ENCODE measurements at places on chromosomes 16 and 17. TPM values are rescaled to one million over a fixed set of nuclear protein-coding genes. Genes with fewer than 3 reads are reported as not detected.

Gene DNAAF1
- total RNA-seq, result not detected

DNA sequence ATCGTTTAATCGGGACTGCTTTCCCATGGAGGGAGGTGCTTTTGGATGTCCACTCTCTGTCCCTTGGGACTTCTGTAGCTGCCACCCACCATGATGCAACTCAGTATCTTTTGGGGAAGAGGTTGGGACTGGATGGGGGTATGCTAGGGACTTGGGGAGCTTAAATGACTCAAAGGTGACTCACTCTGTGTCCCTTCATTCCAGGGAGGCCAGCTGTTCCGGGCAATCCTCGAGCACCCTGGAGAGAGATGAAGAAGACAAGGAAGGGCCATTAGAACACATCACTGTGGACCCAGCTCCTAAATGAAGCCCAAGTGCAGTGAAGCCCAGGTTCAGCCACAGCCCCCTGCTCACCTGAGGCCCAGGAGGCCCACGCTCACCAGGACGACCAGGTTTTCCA lies 4.6 kb downstream of the COL1A1 start:
- ATAC-seq, result no peak

Gene SEPTIN12
- not detected for total RNA-seq

Gene C16orf96
- not detected for total RNA-seq

GRCh38 chr17:76262732-76263344 lies 2.3 kb upstream of the UBALD2 start:
- no peak for ATAC-seq

DNA sequence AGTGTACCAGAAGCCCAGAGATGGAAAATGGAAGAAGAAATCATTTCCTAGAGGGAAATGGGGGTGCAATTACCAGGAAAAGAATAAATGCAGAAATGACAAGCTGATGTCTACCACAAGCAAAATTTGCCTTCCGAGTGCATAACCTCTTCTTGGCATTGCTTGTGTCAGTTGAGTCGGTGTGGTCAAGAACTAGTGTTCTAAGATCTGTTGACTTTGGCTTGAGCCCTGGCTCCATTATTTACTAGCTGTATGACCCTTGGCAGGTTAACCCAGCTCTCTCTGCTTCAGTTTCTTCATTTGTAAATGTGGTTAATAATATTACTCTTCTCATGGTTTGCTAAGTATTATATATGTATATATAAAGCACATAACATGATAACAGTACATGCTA lies 273.0 kb upstream of the IRX5 start:
- no peak for ATAC-seq

Gene ATP2C2
- total RNA-seq, result 0.13 TPM

- no peak for ATAC-seq
These were observed 5.5 kb downstream of the CYLD start for GRCh38 chr16:50747207-50747956.

Gene ZNF594
- 12.0 TPM for total RNA-seq

- no peak for ATAC-seq
These were observed 12.2 kb upstream of the CCL5 start for GRCh38 chr17:35892091-35893035.

- no peak for ATAC-seq
These were observed 138.6 kb downstream of the MAP2K6 start for GRCh38 chr17:69552986-69553667.

Gene DRG2
- total RNA-seq, result 32.6 TPM

DNA sequence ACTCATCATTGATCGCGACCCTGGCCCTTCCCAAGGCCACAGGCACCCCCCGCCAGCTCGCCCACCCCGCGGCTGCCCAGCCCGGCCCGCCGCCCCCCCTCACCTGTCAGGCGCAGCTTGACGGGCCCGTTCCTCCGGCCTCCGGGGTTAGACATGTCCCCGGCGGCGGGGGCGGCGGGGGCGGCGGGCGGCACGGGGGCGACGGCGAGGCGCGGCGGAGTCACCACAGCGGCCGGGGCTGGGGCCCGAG lies 456 bp downstream of the SMURF2 start:
- peak; percentile 44 for ATAC-seq

GRCh38 chr16:21186326-21186691 lies 25.1 kb downstream of the ZP2 start:
- no peak for ATAC-seq

Gene CTRB1
- not detected for total RNA-seq
